CD4-positive, alpha-beta T cell treated with Interleukin-4 for 4 hours (primary cell): ENCODE measurements at places on chromosomes 5 and 9.

DNA sequence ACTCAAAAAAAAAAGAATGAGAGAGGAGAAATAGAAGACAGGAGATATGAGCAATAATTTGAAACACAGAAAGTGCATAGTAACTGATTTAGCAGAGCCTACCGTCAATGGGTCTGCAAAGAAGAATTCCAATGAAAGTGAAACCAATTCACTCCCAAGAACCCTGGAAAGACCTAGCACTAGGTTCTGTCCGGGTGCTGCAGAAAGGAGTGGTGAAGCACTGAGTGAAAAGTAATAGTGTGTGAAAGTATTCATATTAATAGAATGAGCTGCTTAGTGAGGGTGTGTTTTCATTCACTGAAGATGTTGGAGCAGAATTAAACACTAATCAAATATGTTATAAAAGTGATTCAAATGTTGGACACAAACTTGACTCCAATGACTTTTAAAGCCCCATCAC lies 51.3 kb upstream of the SLC30A5 start:
- DNase-seq: no peak

- DNase-seq: no peak
These were observed 23.8 kb upstream of the BOD1 start for GRCh38 chr5:173640156-173640804.

- no peak for DNase-seq
These were observed 9.8 kb downstream of the GTF3C4 start for GRCh38 chr9:132679946-132680625.

GRCh38 chr9:126126807-126127206 lies 199.8 kb upstream of the MVB12B start:
- DNase-seq: no peak

DNA sequence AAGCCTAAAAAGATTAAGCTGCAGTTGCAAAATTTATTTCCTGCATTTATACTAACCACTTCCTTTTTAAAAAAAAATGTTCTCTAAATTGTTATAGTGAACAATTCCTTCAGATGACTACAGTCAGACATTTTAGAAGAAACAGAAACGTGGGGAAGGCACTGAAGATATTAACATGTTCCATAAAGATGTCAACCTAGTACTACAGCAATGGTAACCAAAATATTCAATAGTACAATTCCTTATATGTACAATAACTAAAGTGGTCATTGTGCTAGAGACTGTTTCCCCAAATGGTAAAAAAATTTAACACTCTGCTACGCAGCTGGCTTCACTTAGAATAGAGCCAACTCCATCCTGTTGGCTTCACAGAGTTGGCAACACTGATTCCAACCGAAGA lies 97.7 kb downstream of the FNBP1 start:
- DNase-seq: peak; percentile 40

GRCh38 chr9:136939996-136940525 lies 4.5 kb downstream of the FBXW5 start:
- DNase-seq: no peak

GRCh38 chr9:128497824-128498610 lies 6.5 kb upstream of the GLE1 start:
- DNase-seq: no peak

DNA sequence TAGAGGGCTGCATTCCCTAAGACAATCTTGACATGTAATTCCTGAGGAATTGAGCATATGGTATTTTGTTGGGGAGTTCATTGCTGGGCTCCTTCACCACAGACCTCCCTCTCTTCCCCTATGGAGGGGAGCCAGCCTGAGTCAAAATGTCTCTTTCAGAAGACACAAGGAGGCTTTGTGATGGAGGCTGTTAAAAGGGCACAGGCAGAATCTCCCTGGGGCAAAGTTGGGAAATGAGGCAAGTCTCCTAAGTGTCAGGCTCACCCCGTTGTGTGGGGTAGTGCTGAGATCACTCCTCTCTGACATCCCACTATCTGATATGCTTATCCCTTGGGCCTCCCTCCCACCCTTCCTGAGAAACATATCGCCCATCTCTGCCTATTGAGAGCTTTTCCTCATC lies 30.6 kb downstream of the GFRA3 start:
- no peak for DNase-seq

- no peak for DNase-seq
These were observed 117.9 kb downstream of the HCN1 start for GRCh38 chr5:45578270-45578669.

DNA sequence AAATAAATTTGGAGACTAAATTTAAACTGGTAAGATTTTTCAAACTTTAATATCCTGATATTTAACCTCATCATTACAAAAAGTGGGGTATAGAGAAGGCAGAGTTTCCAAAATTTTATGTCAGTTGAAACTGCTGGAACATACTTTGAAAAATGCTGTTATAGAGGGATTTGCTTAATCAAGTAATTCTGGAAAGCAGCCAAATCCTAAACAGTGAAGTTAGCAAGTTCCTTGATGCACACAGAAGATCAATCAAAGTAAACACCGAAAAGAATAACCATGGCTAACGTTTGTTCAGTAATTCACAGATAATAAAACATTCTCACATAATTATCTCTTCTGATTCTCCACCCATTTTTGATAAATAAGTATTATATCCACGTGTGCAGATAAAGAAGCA lies 8.1 kb upstream of the PRR16 start:
- DNase-seq: no peak

- DNase-seq: peak; percentile 64
These were observed 1.3 kb upstream of the ST8SIA4 start for GRCh38 chr5:100904259-100904861.

DNA sequence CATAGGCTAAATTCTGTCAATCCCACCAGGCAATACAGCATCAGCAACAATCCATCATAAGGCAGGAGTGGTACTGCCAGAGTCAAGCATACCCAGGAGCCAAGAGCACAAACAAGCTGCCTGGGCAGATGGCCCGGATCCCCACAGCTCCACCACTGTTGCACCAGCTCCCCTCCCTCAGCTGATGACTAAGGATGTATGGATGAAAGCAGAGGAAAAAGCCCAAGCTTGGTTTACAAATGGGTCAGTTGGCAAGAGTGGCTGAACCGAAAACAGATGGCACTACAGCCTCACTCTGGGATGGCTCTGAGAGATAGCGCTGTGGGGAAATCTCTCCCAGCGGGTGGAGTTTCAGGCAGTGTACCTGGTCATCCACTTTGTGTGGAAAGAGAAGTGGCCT lies 29.4 kb downstream of the DROSHA start:
- DNase-seq: no peak

GRCh38 chr5:153896117-153896516 lies 142.6 kb downstream of the FAM114A2 start:
- no peak for DNase-seq
